IMR-90 (cell line): ENCODE measurements at places on chromosomes 3 and 15. TPM values are rescaled to one million over a fixed set of nuclear protein-coding genes. Genes with fewer than 3 reads are reported as not detected.

DNA sequence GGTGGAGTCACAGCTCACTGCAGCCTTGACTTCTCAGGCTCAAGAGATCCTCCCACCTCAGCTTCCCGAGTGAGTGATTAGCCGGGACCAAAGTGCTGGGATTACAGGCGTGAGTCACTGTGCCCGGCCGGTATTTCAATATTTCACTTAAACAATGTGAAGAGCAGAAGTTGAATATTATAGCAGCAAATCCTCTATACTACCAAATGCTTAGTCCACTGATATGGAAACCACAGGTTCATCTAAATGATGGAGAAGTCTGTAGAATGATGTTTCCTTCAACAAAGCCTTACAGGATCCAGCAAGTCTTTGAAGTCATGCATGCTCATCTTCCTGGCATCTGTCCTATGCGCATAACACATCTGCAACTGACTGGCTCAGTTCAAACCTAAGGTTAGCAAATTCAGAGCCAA, 20.3 kb upstream of the UACA start:
- H3K27ac ChIP-seq, result no peak overlapping the region
- H3K4me3 ChIP-seq, result no peak overlapping the region
- DNase-seq, result peak; percentile 81
- H3K27me3 ChIP-seq, result no peaks in the 10 kb centered on the region
- peaks cover 21% of the 10 kb centered on the region for H3K4me1 ChIP-seq

The ABHD6 gene
- 5.6 and 6.3 TPM in 2 replicates for polyA plus RNA-seq

The GOLGA8T gene
- not detected in 2 replicates for polyA plus RNA-seq

DNA sequence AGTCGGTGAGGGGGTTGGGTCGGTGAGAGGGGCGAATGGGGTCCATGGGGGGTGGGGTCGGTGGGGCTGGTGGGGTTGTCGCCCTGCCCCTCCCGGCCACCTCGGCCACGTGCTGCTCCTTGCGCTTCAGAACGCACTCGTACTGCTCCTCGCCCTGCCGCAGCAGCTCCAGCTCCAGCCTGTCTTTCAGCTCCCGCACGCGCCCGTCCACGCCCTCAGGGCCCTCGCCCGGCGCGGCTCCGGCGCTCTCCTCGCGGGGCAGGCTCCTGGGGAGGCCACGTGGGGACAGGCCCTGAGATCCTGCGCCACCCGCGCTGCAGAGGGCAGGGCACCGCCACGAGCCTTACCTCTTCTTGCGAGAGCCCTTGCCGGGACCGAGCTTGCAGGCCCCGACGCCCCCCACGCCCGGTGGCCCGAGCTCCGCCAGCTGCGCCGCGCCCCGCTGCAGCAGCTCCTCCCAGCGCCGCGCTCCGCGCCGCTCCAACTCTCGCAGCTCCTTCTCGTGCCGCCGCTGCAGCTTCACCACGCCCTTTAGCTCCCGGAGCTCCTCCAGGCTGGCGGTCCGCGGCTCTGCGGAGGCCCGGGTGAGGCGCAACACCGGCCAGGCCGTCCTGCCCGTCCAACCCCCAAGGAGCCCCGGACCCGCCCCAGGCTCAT, 8.2 kb upstream of the ANKRD63 start:
- H3K4me1 ChIP-seq, result peaks cover 3% of the 10 kb centered on the region
- no peak overlapping the region for H3K27ac ChIP-seq
- peak; percentile 49 for DNase-seq
- H3K27me3 ChIP-seq, result peaks cover 69% of the 10 kb centered on the region
- no peaks in the 10 kb centered on the region for H3K36me3 ChIP-seq

The ESYT3 gene
- polyA plus RNA-seq, result 0.02 and 0.03 TPM in 2 replicates

DNA sequence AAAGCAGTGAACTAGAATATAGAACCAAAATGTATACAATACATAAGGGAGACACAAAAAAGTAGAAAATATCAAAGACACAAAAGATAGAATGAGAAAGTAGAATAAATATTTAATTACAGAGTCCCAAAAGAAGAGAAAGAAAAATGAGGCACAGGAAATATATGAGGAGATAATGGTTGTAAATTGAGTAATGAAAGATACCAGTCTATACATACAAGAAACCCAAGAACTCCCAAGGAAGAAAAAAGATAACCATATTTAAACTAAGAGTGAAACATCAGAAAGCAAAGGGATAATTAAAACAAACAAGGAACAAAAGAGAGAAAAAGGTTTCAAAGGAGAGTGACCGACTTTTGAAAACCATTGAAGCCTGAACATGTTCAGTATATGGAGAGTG, 47.3 kb downstream of the CPEB1 start:
- DNase-seq, result no peak
- H3K36me3 ChIP-seq, result no peaks in the 10 kb centered on the region
- no peak overlapping the region for H3K27ac ChIP-seq
- H3K4me3 ChIP-seq, result no peak overlapping the region

DNA sequence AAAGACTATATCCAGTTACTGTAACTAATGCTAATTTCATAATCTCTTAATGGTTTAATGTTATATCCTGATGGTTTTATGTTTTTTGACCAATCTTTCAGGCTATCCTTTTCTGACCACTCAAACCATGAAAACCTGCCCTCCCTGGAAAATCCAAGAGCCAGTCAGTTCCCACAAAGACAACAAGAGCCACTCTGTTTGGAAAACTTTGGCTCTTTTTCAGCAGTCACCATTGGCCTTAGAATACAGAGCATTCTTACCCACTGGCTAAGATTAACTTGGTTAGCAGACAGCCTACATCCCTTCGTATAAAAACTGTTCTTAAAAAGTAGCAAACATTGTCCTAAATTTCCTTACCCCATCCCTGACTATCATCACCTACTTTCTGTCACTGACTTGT, 32.9 kb downstream of the ALCAM start:
- H3K4me1 ChIP-seq, result peaks cover 5% of the 10 kb centered on the region
- DNase-seq, result no peak
- no peak overlapping the region for H3K27ac ChIP-seq
- H3K36me3 ChIP-seq, result peaks cover 3% of the 10 kb centered on the region; the same call in 1 of the 2 replicates
- H3K27me3 ChIP-seq, result no peaks in the 10 kb centered on the region

DNA sequence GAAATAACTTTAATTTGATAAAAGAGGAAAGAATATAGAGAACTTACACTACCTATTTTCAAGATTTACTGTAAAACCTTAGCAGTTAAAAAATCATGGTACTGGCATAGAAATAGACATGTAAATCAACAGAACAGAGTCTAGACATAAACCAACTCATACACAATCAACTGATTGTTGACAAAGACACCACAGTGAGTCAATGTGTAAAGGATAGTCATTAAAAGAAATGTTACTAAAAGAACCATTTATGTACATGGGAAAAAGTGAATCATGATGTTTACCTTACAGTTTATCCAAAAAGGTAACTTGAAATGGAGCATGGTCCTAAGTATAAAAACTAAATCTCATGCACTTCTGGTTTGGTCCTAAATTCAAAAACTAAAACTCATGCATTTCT, 847.4 kb downstream of the IGSF11 start:
- no peak overlapping the region for H3K27ac ChIP-seq
- H3K27me3 ChIP-seq, result no peaks in the 10 kb centered on the region
- no peak for DNase-seq
- H3K4me3 ChIP-seq, result no peak overlapping the region
- no peaks in the 10 kb centered on the region for H3K36me3 ChIP-seq
- H3K4me1 ChIP-seq, result no peaks in the 10 kb centered on the region

The DLEC1 gene
- polyA plus RNA-seq, result 0.03 TPM in 1 of 2 replicates, not detected in the other

GRCh38 chr3:8497582-8497981, 4.0 kb upstream of the LMCD1 start:
- peak; percentile 66 for DNase-seq
- H3K36me3 ChIP-seq, result no peaks in the 10 kb centered on the region
- no peaks in the 10 kb centered on the region for H3K27me3 ChIP-seq
- H3K27ac ChIP-seq, result no peak overlapping the region
- peaks cover 16% of the 10 kb centered on the region for H3K4me1 ChIP-seq

DNA sequence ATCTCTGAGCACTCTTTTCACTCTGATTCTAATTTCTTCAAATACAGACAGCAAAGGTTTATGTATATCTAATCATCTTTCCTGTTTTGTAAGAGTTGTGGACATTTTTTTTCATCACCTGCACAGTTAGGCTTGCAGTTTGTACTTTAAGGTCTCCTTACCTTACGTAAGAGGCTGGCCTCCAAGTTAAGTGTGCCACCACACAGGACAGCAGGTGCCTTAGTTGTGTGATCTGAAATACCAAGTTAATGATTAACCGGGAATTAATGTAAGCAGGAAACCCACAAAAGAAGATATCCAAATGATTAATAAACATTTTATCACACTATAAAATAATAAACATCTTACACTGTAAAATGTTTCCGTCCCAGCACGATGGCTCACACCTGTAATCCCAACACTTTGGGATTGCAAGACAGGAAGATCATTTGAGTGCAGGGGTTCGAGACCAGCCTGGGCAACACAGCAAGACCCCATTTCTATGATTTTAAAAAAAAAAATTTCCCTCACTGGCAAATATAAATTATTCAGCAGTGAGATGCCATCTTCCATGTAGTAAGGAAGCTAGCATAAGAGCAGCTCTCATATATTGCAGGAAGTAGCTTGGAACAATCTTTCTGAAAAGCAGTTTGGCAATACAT, 87.7 kb upstream of the LIMD1 start:
- H3K4me1 ChIP-seq, result peaks cover 27% of the 10 kb centered on the region
- H3K27me3 ChIP-seq, result no peaks in the 10 kb centered on the region
- H3K36me3 ChIP-seq, result no peaks in the 10 kb centered on the region; the same call in 1 of the 2 replicates
- no peak overlapping the region for H3K4me3 ChIP-seq

The CPLX3 gene
- not detected in 2 replicates for polyA plus RNA-seq

DNA sequence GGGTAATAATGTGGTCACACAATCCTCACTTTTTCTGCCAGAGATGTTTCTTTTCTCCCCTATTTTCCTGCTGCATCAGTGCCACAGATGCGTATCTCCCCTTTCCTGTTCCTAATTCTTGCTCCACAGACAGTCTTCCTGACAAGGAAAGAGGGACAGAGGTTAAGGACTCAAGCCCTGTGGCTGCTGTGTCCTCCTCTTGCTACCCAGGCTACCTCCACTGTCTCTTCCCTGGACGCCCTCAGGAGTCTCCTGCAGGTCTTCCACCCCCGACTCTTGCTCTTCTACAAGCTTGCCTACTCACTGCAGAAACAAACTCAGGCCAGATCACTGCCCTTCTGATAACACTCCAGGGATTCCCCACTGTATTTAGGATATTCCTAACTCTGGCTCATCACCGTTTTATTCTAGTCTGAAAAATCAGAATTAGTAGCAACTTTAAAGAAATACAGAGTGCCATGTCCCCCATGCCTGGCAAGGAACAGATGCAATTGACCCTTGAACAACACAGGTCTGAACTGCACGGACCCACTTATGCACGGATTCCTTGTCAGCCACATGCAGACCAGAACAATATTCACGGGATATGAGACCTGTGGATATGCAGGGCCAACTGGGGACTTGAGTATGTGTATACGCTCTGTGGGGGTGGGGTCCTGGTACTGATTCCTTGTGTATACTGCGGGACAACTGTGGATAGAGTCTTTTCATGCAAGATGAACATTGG, 151.8 kb downstream of the GHSR start:
- peaks cover 6% of the 10 kb centered on the region for H3K4me1 ChIP-seq
- no peak overlapping the region for H3K4me3 ChIP-seq
- H3K36me3 ChIP-seq, result peaks cover 28% of the 10 kb centered on the region
- DNase-seq, result no peak
- H3K27me3 ChIP-seq, result no peaks in the 10 kb centered on the region

GRCh38 chr15:82186719-82187406, 75.7 kb downstream of the EFL1 start:
- no peak overlapping the region for H3K27ac ChIP-seq
- no peaks in the 10 kb centered on the region for H3K27me3 ChIP-seq
- no peaks in the 10 kb centered on the region for H3K36me3 ChIP-seq
- no peak for DNase-seq
- peaks cover 4% of the 10 kb centered on the region for H3K4me1 ChIP-seq
- no peak overlapping the region for H3K4me3 ChIP-seq
